ENCODE measurements at places on chromosomes 6 and 20. TPM values are rescaled to one million over a fixed set of nuclear protein-coding genes. Genes with fewer than 3 reads are reported as not detected.
A peak's percentile ranks its signal among the peaks of the same experiment; 100 is the strongest.

DNA sequence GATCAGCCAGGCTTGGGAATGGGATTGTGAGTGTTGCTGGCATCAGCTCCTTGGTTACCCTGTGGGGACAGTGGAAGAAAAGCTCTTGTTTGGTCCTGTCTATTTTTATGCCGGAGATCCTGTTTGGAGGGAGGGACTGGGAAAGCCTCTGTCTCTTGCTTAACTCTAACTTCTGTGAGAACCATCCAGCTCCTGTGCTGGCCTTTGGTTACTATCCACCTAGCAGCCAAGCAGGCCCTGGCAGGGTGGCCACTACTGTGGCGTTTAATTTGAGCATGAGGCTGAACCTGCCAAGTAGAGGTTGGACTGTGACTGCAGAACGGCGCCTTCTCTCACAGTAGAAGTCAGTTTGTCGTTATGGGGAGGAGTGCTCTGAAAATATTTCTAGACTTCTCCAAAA is 193.3 kb downstream of the UTRN start:
- DNase-seq: no peak

TAF11 gene
- total RNA-seq: 40.4 TPM

DNA sequence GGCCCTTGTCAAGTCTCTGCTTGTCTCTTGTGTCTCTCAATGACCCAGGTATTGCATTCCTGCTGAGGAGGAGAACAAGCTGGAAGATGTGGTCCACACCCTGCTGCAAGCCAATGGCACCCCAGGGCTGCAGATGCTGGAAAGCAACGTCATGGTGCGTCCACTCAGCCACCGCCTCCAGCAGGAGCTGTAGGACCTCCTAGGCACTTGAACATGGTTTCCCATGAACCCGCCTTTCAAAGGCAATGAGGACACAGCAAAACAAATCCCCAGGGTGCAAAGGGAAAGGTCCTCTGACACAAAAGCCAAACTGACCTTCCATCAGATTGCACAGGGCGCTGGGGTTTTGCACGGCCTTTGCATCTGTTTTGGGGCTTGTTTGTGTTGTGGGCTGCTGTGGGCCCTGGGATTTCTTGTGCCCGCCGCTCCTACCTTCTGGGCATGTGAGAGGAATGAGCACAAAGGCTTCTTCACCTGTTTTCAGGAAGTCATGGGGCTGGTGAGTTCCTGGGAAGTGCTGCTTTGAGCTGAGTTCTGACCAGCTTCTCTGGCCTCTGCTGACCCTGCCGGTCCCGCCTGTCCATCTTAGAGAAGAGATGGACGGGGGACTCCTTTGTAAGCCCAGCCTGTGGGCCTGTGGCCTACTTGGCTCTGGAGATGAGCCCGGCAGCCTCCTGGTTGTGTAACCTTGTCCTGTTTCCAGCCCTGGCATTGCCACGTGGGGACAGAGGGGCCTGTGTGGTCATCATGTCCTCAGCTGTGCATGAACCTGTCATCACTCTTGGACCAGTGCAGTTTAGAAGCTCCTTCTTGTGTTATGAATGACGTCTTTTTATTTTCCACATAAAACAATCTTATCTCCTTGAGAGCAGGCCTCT is 151.3 kb downstream of the DTNBP1 start:
- no peak for DNase-seq

ANKEF1 gene
- 8.1 TPM for total RNA-seq

DNA sequence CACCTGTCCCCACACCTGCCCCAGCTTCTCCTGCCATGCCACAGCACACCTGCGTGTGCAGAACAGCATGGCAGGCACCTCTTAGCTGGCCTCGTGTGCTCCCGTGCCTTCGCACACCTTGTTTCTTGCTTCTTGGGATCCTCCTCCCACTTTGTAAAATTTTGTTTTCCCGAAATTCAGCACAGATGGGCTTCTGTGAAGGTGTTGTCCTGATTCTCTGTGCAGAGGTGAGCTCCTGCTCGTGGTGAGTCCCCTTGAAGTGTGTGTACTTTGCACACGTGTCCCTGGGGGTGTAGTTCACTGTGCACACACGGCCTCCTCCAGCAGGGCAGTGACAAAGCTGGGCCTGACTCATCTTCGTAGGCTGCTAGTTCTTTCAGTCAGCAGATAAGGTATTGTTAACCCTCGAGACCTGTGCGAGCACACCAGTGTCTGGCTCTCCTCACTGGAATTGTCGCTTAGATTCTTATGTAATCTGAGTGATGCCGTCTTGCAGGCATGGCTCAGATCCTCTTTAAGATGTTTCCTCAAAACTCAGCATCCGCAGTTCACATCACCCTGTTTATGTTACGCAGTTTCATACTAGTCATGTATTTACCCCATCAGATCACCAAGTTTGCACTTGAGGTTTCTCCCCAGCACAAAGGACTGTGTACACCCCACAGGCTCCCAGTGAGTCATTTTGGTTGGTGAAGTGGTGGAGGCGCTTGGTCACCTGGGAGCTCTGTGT is 77.7 kb downstream of the CDYL start:
- DNase-seq: no peak

GGTLC1 gene
- total RNA-seq: not detected

DNA sequence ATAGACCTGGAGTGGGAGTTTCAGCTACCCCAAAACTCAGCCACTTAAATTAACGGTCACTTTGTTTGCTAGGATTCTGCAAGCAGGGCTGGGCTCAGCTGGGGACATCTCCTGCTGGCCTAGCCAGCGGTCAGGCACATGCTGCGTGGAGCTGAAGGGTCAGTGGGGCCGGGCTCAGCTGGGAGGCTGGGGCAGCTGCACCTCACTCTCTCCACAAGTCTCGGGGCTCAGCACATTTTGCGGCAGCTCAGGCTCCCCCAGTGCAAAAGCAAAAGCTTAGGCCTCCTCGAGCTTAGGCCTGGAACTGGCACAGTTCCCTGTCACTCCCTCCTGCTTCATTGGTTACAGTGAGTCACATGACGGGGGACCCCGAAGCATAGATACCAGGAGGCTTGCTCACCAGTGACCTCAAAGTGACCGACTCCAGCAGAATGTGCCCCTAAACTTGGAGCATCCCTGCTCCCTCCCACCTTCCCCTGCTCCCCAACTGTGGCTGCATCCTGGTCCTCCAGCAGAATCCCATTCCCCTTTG is 80.6 kb upstream of the CST7 start:
- no peak for DNase-seq

- DNase-seq: peak; percentile 90
These were observed at the start of gene TMEM200A for GRCh38 chr6:130365166-130366106. TMEM200A (plus strand) TSS chr6:130366017; CDS start chr6:130440423, 74,406 bp downstream.

DNA sequence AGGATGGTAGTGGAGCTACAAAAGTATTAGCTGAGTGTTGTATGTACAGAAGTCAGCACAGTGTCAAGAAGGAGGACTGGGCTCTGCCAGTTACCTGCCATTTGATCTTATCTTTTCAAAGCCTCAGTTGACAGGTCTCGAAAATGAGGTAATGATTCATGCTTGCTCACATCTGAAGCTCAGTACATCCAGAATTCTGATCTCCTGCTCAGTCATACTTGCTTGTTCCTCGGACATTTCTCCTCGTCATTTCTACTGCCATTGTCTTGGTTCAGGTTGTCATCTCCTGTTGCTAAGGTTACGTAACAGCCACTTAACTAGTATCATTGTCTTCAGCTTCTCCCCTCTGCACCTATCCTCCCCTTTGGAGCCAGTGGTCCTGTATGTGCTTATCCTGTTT is 89.5 kb downstream of the SLX4IP start:
- DNase-seq: no peak

ESF1 gene
- total RNA-seq: 12.6 TPM

GRCh38 chr6:7132398-7133035 is 24.8 kb downstream of the RREB1 start:
- DNase-seq: no peak

PAK1IP1 gene
- total RNA-seq: 16.4 TPM

EDN1 gene
- 20.3 TPM for total RNA-seq

DNA sequence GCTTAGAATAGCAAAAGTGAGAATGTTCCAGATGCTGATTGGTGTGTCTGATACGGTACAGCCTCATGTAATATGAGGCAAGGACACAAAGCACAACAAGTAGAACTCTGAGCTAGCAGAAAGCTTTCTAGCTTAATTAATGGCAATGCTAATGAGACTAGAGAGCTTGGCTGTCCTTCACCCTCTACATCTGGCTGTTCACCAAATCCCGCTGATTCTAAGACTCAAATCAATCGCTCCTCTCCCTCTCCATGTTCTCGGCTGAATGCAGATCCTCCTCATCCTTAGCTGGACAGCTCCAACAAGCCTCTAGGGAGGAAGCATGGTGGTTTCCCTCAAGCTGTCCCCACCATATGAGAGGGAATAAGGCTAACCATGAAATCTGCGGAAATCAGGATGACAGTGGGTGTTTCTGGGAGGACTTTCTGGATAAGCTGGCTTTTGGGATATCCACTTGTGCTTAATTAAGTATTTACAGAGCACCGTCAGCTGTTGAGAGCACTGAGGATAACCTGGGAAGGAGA is 128.9 kb downstream of the FOXC1 start:
- DNase-seq: no peak

- no peak for DNase-seq
These were observed 20.9 kb upstream of the PI3 start for GRCh38 chr20:45153752-45154151.

CST7 gene
- not detected for total RNA-seq

DNA sequence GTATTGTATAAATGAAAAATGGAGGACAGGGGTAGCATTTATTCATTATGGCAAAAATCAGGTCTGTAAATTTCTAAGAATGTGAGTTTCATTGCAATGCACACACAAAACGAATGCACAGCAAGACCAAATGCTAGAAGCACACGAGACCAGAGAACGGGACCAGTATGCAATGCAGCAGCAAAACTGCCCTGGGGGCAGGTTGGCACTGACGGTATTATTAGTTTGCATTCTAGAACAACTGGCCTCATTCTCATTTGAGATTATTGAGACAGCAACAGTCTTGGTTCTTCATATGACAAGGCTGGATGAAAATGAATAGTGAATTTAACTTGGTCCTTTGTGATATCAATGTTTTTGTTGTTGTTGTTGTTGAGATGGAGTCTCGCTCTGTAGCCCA is 9.0 kb upstream of the MTRES1 start:
- no peak for DNase-seq

DNA sequence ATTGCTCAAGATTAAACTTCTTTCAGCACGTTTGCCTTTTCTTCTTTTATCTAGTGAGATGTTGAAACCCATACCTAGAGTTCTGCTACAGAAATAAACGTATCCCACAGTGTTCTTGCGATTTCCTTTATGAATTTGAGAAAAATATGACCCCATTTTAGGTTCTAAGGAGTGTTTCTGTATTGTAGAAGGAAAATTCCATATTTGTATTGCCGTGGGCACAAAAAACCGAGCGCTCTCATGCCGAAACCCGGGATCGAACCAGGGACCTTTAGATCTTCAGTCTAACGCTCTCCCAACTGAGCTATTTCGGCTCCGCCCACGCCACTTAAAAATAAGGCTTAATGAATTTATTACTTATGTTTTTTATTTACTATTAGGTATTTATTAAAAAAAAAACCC is 23.7 kb downstream of the ZNF311 start:
- no peak for DNase-seq

GRCh38 chr6:112155886-112156285 is 68.5 kb downstream of the FAM229B start:
- no peak for DNase-seq

C4B gene
- total RNA-seq: 9.2 TPM

DNA sequence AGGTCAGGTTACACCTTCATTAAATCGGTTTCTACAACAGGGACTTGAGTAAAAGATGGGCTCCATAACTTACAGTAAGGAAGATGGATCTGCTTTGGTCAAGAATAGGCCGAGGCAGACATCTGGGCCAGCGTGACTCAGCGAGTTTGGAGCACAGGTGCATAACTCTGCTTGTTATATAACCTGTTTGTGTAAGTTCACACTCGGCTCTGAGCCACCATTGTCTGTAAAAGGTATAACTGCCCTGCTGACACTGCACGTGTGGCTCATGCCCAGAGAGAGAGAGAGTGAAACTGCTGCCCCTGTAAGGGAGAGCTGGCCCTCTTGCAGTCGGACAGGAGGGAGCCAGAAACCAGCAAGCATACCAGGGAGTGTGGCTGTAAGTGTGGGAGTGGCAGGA is 737.9 kb upstream of the SLC35B3 start:
- no peak for DNase-seq

DNA sequence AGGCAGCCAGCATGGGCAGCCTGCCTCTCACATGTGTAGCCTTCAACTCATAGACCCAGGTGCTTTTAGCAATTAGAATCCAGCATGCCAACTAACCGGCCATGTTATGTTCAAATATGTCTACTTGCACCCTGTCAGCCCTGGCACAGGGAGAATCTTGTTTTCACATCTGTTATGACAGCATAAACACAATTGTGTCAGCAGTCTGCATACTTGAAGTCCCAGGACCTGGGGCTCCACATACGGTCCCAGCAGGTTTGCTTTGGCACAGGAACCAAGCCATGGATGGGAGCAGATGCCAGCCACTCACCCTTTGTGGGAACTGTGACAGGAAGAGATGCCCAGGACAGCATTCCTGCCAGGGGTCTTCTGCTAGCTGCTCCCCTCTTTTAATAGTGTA is 67.2 kb upstream of the SYNDIG1 start:
- DNase-seq: no peak

HLA-DOB gene
- 0.88 TPM for total RNA-seq

DNA sequence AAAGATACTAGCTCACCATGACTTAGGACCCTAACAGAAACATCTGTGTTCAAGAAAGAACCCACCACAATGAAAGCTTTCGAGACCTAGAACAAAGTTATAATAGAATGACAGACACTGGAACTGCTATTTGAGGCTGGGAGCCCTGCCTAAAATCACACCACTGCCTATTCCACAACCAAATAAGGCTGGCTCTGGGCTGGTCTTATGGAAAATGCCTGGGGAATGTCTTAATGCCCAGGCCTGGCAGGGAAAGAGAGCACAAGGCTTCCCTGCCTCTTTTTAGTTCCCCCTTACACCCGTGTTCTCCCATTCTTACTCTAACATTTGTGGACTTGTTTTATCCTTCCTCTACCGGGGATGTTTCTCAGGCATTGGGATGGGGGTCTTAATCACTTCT is 5.6 kb upstream of the METTL24 start:
- no peak for DNase-seq

IP6K3 gene
- not detected for total RNA-seq

- no peak for DNase-seq
These were observed 131.2 kb upstream of the RPS6KA2 start for GRCh38 chr6:166758136-166758704.

- DNase-seq: no peak
These were observed 85.1 kb downstream of the EDN3 start for GRCh38 chr20:59385480-59385879.

PTCRA gene
- not detected for total RNA-seq

- no peak for DNase-seq
These were observed 59.2 kb downstream of the SYNJ2 start for GRCh38 chr6:158040804-158041347.

Data from type B pancreatic cell (in vitro differentiated cells).